ENCODE measurements at places on chromosomes 1 and 21.

DNA sequence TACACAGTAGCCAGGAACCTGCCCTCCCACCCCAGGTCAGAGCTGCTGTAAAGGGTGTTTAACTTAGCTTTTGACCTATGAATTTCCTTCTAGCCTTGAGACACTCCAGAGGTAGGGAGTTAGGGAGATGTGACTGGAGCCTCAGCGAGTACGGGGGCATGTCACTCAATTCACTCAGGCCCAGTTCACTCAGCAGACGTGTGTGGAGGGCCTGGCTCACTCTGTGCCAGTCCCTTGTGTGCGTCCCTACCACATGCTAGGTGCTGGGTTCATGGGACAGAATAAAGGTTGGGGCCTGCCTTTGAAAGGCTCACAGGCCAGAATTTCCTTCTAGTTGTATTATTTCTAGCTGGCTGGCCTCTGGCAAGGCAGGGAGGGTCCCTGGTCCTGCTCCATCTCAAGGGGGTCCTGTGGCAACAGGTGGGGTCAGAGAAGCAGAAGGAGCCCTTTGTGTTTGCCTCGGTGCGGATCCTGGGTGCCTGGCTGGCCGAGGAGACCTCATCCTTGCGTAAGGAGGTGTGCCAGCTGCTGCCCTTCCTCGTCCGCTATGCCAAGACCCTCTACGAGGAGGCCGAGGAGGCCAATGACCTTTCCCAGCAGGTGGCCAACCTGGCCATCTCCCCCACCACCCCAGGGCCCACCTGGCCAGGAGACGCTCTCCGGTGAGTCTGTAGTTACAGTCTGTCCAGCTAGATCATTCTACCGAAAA, 4.5 kb downstream of the NCDN start:
- no peak for DNase-seq

GRCh38 chr1:18569811-18570545, 60.7 kb upstream of the PAX7 start:
- no peak for DNase-seq

DNA sequence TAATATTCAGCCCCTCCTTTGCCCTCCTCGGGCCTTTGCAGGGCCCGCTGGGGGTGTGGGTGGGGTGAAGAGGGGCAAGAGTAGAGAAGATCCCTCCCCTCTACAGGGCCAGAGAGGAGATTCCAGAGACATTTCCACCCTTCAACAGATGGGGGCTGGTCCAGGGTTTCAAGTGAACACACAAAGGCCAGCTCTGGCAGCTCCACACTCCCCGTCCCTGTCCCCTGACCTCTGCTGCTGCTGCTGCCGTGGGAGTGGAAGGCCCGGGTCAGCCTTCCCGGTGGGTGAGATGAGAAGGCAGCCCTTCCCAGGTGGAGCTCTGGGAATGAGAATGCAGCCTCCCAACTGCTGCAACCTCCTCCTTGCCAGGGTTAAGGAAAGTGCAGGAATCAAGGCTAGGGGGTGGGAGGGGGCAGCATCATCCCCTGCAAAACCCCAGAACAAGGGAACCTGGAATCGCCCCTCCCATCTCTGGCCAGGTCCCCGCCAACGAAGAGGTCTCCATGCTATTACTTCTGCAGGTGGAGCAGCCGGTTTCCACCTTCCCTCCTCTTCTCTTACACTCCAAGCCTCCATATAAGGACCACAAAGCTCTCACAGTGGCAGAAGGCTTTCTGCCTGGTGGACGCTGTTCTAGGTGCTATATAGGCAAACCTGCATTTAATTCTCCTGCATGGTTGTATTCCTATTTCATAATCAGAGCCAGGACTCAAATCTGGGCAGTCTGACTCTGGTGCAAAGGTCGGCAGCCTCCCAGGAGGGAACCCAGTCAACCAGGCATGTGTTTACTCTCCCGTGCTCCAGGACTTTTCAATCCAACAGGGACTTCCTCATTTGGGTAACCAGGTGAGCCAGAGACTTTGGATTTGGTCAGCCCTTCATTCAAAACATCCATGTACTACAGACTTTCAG, 22.9 kb upstream of the ARHGEF10L start:
- DNase-seq: no peak

GRCh38 chr1:63316598-63316983, 5.8 kb upstream of the FOXD3 start:
- no peak for DNase-seq

- no peak for DNase-seq
Measured at GRCh38 chr21:44653656-44654575, 543 bp downstream of the KRTAP12-4 start.
